DND-41 (cell line): ENCODE measurements at places on chromosomes 6 and 20.

- DNase-seq = no peak
Measured at GRCh38 chr6:9606435-9607134, 808.3 kb downstream of the TFAP2A start.

DNA sequence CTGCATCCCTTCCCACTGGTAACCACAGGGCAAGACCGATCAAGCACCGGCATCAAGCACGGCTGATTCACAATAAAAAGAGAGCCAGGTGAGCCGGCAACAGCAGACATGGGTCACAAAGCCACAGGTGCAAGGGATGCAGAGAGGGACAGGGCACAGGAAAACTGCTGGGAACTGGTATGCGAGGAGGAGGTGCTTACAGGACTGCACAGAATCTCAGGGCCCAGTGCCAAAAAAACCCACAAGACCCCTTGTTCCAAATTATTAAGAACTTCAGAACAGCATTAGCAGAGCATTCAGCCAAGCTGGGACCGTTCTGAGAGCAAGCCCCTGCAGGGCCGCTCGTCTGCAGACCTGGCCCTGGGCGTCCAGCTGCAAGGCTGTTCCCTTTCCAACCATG lies 35.4 kb downstream of the BFSP1 start:
- no peak for DNase-seq

GRCh38 chr6:44731485-44732095 lies 344.1 kb downstream of the CDC5L start:
- no peak for DNase-seq

- DNase-seq = peak; percentile 88
Measured at GRCh38 chr6:24919056-24919892, 16.5 kb downstream of the RIPOR2 start.

- DNase-seq = no peak
Measured at GRCh38 chr6:157550114-157550989, 169.4 kb downstream of the ZDHHC14 start.

GRCh38 chr20:4070323-4071177 lies 55.2 kb upstream of the RNF24 start:
- DNase-seq = no peak

GRCh38 chr6:111068866-111069234 lies 18.5 kb upstream of the SLC16A10 start:
- no peak for DNase-seq

DNA sequence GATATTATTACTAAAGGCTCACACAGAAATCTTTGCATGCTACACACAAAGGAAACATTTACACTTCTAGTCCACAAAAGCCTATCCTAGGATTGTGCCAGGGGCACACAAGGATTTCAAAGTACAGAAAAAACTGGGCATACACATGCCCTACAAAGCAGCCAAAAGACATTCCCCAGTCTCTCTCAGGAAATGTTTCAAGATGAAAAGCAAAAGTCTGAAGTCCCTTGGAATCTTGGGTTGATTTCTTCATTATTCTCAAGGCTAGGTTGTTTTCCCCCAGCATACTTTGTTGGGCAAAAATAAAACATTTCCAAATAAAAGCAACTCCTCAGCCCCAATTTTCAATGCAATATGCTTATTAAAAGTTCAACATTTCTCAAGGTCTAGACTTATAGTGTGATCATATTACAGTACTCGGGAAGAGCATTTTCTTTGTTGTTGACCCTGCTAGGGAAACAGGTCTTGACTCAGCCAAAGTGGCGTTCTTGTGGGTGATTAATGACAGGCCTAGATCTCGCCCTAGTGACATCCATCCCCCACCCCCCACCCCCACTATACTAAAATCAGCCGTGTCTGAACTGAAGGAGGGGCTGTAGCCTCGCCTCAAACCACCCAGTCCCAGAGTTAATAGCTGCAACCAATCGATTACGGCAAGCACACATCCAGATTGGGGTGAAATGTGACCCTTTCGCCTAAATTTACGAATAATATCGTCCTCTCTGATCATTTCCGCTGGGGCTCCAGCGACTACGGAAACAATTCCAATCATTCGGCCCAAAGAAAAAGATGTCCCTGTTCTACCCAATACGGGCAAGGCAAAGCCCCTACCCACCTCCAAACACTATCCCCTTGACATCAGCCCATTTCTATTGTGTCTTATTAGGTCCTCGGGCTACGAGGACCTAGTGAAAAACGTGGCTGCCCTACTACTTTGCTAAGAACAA lies 1.4 kb downstream of the AKIRIN2 start:
- peak; percentile 31 for DNase-seq

- DNase-seq = no peak
Measured at GRCh38 chr6:17894191-17894590, 93.2 kb downstream of the KIF13A start.

DNA sequence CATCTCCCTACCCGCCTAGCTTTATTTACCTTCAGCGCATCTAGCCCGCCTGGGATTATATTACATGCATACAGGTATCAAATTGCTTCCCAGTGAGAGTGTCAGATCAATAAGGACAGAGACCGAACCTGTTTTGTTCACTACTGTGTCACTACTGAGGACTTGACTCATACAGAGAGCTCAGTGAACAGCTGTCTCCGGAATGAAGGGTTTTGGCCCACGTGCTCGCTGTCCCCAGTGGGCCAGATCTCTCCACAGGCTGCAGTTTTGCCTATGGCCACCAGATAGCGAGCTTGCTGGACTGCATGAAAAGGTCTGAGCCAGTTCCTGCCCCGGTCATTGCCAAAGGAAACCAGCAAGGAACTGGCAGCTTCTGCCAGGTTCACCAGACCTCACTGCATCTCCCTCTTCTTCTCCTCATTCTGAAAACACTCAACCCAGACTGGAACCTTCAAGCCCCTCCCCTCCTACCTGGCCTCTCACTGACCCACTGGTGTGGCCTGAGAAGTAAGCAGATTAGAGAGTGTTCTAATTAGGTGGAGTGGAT lies 150.8 kb downstream of the ZMYND8 start:
- no peak for DNase-seq

GRCh38 chr6:139126255-139126654 lies 8.6 kb upstream of the HECA start:
- no peak for DNase-seq

DNA sequence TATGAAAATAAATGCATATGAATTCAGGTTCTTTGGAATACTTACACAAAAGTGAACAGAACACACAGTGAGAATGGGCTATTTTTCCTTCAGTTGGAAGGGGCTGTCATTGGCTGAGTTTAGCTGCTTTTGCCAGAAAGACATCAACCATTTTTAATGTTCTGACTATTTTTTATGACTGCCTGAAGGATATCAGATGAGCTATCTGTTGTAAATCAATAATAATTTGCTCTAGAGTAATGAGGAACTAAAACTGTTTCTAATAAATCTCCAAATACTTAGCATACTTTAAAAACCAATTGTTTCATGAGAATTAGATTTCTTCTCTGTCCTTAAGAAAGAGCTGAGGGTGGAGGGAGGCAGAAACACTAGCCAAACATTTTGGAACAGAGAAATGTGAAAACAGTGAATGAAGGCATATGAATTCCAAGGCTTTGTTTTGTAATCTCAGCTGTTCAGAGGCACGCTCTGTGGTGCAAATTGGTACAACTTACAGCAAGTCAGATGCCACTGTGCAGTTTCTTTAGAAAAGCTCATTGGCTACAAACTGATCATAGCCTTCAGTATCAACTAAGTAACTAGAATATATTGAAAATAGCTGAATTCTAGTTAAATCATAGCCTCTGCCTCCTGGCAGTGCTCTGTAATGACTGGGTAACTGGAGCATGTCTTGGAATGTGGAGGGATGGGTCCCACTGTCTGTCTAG lies 228.9 kb upstream of the JAG1 start:
- no peak for DNase-seq

DNA sequence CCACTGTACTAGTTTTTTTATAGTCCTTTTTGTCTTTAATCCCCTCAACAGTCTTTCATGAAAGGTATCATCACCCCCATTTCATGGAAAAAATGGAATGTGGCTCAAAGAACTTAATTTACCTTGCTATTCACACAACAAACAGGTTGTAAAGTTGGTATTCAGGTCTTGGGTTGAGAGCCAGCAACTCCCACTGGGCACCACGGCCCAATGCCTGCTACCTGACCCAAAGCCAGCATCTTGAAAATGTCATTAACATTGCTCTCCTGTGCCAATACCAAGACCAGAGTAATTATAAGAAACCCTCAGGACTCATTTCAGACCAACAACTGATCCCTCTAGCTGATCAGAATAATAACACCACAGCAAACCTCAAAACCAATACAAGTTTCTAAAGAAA lies 75.7 kb downstream of the METTL24 start:
- DNase-seq = no peak

- DNase-seq = no peak
Measured at GRCh38 chr20:33124994-33125393, 43.0 kb upstream of the BPIFA2 start.

- DNase-seq = no peak
Measured at GRCh38 chr6:112337209-112337638, 9.9 kb upstream of the RFPL4B start.

GRCh38 chr6:150293423-150294173 lies 75.2 kb upstream of the IYD start:
- DNase-seq = no peak

- DNase-seq = peak; percentile 71
Measured at GRCh38 chr6:116476002-116476678, 15.0 kb downstream of the CALHM6 start.

GRCh38 chr20:4507288-4507719 lies 214.4 kb upstream of the PRND start:
- DNase-seq = no peak

DNA sequence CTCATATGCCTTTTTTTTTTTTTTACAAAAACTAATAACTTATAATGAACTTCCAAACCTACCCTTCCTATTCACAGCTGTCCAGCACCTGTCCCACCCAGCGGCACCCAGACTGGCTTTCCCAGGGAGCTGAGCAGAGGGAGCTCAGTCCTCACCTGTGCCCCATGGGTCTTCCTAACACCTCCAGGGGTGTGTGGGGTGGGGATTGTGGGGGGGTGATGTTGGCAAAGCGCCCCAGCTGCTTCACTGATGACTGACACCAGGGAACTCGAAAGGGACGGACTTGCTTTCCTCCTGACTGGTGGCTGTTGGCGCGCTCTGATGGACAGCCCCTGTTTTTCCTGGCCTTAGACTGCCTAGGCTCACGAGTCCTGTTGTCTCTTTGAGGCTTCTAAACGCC lies 14.2 kb upstream of the SYNJ2 start:
- no peak for DNase-seq

- no peak for DNase-seq
Measured at GRCh38 chr6:150641398-150642139, 41.9 kb downstream of the PLEKHG1 start.

GRCh38 chr6:126696921-126697693 lies 357.2 kb downstream of the CENPW start:
- no peak for DNase-seq

GRCh38 chr6:54473328-54473727 lies 165.1 kb downstream of the TINAG start:
- no peak for DNase-seq

DNA sequence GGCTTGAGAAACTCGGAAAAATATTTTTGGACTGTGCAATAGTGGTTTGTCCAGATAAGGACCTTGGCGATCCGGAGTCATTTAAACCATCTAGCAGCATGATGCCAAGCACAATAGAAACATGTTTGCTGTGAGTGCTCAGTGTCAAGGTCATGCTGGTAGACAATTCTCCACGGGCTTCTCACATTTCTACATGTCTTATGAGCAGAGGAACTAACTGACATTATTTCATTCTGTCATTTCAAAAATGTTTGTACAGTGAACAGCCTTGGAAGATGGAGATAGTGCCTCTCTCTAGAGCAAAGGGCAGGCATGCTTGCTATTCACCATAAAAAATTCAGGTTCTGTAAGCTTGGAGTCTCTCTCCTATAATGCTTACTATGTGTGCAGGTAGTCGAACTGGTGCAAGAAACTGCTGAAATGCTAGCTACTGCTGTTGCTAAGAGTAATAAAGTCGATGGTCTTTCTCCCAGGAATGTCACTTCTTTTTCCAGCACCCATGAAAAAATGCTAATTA lies 25.4 kb upstream of the CCN2 start:
- DNase-seq = no peak

- DNase-seq = no peak
Measured at GRCh38 chr6:7617801-7618764, 28.1 kb downstream of the SNRNP48 start.

- DNase-seq = no peak
Measured at GRCh38 chr6:74459260-74459659, 746.6 kb downstream of the COL12A1 start.

- no peak for DNase-seq
Measured at GRCh38 chr20:46559685-46560440, 9.4 kb upstream of the OCSTAMP start.

DNA sequence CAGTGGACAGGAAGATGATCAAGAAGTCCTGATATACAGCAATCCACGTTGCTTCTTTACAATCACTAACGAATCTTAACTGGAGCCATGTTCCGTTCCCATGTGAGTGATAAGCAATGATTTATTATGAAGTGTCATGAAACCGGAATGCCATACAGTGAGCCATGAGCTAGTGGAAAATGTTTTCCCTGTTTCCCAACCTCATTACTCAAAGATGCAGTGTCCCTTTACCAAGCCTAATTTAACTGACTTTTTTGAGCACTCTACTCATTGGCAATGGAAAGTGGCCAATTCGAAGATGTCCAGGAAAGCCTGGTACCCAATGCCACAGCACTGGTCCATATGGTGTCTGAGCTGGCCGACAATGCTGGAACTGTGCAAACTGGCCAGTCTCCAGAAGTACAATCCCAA lies 148.3 kb downstream of the ZNF217 start:
- no peak for DNase-seq

DNA sequence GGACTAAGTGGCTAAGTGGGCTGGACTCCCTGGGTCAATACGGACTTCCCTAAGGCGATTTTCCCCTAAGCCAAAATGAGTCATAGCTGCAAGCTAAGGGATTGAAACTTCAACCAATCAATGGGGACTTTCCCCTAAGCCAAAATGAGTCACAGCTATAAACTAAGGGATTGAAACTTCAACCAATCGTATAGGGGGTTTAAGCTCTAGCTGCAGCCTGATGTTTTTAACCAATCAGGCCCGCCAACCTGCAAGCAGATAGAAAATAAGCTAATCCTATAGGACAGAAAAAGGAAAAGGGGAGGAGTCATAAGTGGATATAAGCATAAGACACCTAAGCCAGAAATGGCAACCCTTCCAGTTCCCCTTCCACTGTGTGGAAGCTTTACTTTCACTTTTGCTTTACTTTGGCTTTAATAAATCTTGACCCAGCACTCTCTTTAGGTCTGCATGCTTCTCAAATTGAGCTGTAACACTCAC lies 655.0 kb upstream of the HS3ST5 start:
- no peak for DNase-seq

GRCh38 chr6:142945446-142946180 lies 637 bp upstream of the HIVEP2 start:
- peak; percentile 68 for DNase-seq

- DNase-seq = no peak
Measured at GRCh38 chr6:221531-222349, 70.5 kb upstream of the DUSP22 start.

GRCh38 chr20:38222231-38222922 lies 38.2 kb downstream of the KIAA1755 start:
- peak; percentile 66 for DNase-seq

- DNase-seq = no peak
Measured at GRCh38 chr6:22106961-22107360, 189.9 kb downstream of the PRL start.
